ENCODE measurements at places on chromosomes 16 and 17. TPM values are rescaled to one million over a fixed set of nuclear protein-coding genes. Genes with fewer than 3 reads are reported as not detected.
A peak's percentile ranks its signal among the peaks of the same experiment; 100 is the strongest.

Gene SMPD3
- 8.1 TPM for total RNA-seq

DNA sequence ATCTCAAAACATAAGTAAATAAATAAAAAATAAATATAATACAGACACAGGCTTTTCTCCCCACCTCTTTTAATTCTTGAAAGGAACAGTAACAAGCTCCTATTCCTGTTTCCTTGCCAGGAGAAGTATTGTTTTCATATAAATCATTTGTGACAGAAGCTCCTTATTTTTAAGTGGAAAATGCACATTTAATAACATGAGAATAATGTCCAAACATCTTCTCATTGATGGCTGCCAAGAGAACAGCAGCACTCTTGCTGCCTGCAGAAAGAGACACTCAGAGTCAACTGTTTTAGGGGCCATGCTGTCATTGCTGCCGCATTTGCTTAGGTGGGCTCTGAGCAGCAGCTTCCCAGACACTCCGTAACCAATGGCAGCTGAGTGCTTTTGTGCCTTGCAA lies 580.1 kb downstream of the WWOX start:
- no peak for DNase-seq

GRCh38 chr16:35750157-35750689 lies 2290.8 kb downstream of the TP53TG3F start:
- no peak for DNase-seq

Gene SEPTIN1
- 8.1 TPM for total RNA-seq

Gene PNMT
- 15.5 TPM for total RNA-seq

- no peak for DNase-seq
These were observed 16.4 kb downstream of the USP36 start for GRCh38 chr17:78824240-78824639.

GRCh38 chr16:351804-352520 lies 561 bp downstream of the AXIN1 start:
- DNase-seq = no peak

DNA sequence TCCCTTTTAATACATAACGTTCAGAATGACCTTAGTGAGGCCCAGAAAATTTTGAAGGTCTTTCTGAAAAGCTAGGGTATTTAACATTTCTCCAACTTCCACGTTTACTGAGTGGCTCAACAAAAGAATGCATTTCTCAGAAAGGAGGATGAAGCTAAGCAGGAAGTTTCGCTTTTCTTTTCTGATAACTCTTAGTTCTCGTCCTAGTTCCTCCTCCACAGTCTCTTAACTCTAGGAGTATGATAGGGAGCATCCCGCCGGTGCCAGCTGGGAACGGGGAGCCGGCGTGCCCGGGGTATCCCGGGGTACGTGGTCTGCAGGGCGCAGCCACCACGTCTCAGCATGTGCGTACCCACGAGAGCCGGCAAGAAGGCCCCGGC lies 363 bp downstream of the KARS1 start:
- DNase-seq = no peak

- peak; percentile 62 for DNase-seq
These were observed 17.1 kb upstream of the CCR7 start for GRCh38 chr17:40582328-40582901.

- no peak for DNase-seq
These were observed 40.3 kb downstream of the TK2 start for GRCh38 chr16:66509576-66509975.

GRCh38 chr17:5797447-5798050 lies 213.2 kb upstream of the NLRP1 start:
- DNase-seq = no peak

- no peak for DNase-seq
These were observed 25.8 kb downstream of the ASIC2 start for GRCh38 chr17:33267271-33267790.

- DNase-seq = peak; percentile 33
These were observed 138.0 kb upstream of the NUDT7 start for GRCh38 chr16:77584205-77584859.

- DNase-seq = no peak
These were observed 49.2 kb upstream of the HS3ST2 start for GRCh38 chr16:22764662-22765327.

- peak; percentile 72 for DNase-seq
These were observed 21.5 kb upstream of the PECAM1 start for GRCh38 chr17:64411999-64412771.

DNA sequence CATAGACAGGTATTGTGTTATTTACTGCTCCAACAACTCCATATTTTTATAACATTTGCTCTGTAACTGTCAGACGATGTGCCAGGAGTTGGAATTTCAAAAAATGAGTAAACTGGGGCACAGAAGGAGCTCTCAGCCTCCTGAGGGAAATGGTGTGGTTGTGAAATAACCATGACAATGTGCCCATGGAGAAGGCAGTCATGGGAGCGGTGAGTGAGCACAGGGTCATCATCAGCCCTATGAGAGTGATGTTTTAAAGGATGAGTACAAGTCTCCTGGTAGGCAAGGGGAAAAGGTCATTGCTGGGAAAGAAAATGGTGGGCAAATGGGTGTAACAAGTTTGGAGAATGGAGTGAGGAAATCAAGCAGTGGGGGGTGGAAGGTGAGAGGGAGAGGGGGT lies 115.0 kb upstream of the SEC14L1 start:
- no peak for DNase-seq

GRCh38 chr16:88454523-88454947 lies 1.5 kb downstream of the ZFPM1 start:
- no peak for DNase-seq

Gene ITGA3
- 272 TPM for total RNA-seq

- DNase-seq = no peak
These were observed 190.9 kb upstream of the CHMP6 start for GRCh38 chr17:80800481-80801391.

- no peak for DNase-seq
These were observed 364 bp upstream of the CETP start for GRCh38 chr16:56961386-56961785.

DNA sequence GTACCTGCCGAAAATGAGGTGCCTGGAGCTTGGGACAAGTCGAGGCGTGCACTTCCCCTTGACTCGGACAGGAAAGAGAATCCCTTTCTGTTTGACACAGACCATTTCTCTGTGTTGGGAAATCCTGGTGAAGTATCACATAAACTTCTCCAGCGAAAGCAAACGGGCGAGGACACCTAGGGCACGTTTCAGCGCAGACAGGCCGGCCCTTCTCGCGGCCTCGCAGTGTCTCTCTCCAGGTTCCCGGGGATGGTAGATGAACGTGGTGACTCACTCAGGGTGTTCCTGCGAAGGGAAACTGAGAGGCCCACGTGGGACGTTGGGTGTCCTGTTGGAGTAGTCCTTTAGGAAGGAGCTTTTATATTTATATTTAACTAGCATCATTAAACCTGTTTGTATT lies 36.3 kb upstream of the ZNF750 start:
- no peak for DNase-seq

Gene HAS3
- total RNA-seq = 4.5 TPM

GRCh38 chr17:58630883-58631522 lies 60.8 kb downstream of the TEX14 start:
- peak; percentile 22 for DNase-seq

DNA sequence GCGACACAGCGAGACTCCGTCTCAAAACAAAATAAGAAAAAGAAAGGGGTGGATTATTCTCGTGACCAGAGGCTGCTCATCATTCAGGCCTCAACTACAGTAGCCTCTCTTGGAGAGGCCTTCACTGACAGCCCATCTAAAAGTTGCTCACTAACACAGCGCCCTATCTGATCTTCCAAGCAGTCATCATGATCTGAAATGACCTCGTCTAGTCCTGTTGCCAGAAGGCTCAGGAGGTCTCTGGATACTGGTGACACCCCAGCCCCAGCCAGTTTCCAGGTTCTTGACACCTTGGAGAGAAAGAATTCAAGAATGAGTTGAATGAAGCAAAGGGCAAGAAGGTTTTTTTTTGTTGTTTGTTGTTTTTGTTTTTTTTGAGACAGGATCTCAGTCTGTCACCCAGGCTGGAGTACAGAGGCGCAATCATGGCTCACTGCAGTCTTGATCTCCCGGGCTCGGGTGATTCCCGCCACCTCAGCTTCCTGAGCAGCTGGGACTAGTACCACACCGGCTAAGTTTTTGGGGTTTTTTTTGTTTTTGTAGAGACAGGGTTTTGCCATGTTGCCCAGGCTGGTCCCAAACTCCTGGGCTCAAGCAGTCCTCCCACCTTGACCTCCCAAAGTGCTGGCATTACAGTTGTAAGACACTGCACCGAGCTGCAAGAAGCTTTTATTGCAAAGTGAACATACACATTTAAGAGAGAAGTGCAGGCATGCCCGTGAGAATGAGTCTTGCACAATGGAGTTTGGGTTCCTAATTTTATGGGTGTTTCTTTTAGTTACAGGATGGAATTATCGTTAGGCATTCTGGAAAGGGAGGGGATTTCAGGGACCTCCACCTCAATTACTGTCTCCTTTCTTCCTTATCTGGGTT lies 2.7 kb upstream of the ZC3H7A start:
- no peak for DNase-seq

Gene ADAP2
- total RNA-seq = 16.0 TPM

DNA sequence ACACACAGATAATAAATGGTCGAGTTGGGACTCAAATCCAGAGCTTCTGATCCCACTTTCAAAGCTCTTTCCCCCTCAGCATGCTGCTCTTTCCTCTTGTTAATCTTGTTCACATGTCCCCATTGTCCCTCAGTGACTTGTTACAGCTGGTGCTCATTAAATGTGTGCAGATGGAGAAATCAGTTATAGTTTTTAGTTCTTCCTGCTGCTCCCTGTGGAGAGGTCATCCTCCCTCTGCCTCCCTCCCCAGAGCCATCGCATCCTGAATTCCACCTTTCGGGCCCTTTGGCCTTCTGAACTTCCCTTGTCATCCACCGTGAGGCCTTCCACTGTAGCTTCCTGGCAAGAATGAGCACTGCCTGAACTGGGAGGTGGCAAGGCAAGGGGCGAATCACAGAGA lies 179.6 kb downstream of the WSCD1 start:
- DNase-seq = no peak

- DNase-seq = no peak
These were observed 15.8 kb upstream of the ITGB3 start for GRCh38 chr17:47237841-47238240.

GRCh38 chr17:31647661-31648060 lies 211.4 kb downstream of the COPRS start:
- DNase-seq = no peak

Gene MT1M
- 8.4 TPM for total RNA-seq

DNA sequence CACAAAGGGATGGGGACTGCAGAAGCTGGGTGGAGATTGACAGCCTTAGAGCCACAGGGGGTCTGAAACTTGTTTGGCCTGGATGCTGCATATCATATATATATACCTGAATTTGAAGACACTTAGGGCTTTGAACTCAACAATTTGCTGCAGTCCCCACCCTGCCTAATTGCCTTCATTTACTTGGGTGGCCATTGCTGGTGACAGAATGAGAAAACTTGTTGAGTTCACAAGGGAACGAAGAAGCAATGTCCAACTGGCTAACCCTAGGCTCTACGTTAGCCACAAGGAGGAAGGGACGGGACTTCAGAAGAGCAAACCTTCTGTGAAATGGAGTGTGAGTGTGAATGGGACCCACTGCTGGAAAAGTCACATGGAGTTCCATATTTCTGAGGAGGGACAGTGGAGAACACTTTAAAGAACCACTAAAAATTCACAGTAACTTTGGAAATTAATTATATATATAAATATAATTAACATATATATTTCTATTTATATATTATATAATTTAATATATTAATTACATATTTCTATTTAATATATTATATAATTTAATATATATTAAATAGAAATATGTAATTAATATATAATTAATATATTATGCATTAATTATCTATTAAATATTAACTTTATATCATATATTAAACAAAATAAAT lies 215.3 kb upstream of the SOX9 start:
- DNase-seq = no peak

GRCh38 chr17:29570521-29570920 lies 2.0 kb downstream of the TP53I13 start:
- no peak for DNase-seq

DNA sequence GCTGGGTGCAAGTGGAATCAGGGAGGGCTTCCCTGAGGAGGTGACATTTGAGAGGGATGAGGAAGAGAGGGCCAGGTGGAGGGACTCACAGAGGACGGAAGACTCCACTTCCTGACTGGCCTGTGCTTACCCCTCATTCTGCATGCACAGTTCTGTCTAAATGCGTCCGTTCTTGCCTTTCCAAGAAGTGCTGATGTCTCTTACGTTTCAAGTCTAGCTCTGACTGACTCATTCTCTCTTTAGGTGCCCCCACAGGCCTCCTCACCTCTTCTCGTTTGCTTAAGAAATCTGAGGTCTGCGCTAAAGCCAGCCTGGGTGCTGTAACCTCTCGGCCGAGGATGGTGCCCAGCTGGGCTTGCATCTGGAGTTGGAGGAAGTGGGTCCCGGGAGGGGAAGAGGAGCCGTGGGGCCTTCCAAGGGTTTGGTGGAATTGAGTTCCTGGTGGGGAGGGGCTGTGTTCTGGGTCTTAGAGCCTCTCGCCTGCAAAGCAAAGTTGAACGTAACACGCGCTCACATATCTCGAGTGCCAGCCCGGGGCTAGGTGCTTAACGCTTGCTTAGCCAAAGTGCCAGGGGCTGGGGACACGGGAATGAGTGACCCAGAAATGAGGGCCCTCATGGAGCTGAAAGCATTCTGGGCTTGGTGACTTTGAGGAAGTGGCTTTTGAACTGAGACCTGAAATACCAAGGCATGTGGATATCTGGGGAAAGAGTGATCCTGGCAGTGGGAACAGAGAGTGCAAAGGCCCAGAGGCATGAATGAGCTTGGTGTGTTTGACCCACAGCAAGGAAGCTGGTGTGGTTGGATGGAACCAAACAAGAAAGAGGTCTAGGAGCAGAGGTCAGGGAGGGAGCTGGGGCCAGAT lies 4.8 kb downstream of the IL4R start:
- DNase-seq = no peak

DNA sequence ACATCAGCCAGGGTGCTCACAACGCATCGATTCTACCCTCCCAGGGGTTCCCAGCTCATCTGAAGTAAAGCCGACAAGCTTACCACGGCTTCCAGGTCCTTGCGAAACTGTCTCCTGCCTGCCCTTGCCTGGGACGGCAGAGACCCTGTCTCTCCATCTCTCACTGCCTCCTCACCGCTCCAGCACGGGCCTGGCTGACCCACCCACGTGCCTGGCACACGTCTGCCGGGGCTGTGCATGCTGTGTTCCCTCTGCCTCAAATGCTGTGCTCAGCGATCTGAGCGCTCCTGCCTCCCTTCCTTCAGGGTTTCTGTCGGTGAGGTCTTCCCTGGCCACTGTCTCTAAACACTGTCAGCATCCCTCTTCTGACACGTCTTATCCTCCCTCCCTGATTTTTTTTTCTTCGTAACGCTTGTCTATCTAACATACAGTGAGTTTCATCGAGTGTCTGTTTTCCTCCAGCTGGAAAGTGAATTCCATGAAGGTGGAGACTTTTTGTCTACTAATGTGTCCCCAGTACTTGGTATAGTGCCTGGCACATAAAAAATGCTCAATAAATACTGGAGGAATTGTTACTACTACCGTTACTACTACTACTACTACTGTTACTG lies 208.4 kb downstream of the IRF8 start:
- no peak for DNase-seq

Gene ITGB4
- total RNA-seq = 29.6 TPM

DNA sequence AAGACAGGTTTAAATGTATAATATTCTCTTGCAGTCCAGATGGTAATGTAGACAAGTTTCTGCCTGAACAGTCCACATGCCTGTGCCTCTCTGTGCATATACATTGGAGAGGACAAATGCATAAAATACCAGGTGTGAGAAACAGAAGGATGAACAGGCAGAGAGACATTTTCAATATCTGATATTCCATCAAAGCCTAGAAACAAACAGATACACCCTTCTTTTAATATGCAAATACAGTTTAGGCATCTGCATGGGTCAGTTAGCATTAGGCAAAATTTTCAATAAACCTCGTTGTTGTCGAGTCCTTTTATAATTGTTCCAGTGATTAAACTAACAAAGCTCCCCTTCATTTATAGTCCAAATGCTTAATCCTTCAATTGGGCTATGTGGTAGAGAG lies 897 bp downstream of the OMG start:
- no peak for DNase-seq
